ENCODE measurements at places on chromosomes 16 and 17. TPM values are rescaled to one million over a fixed set of nuclear protein-coding genes. Genes with fewer than 3 reads are reported as not detected.

- no peak for DNase-seq
Measured at GRCh38 chr17:48612854-48613691, 2.0 kb downstream of the HOXB8 start.

Gene DNAH2
- 0.29 TPM for total RNA-seq

GRCh38 chr16:2715519-2715918, 4.5 kb downstream of the PRSS27 start:
- DNase-seq, result peak; percentile 49

Gene LRRC3C
- not detected for total RNA-seq

GRCh38 chr17:12603566-12603965, 62.1 kb upstream of the MYOCD start:
- no peak for DNase-seq

DNA sequence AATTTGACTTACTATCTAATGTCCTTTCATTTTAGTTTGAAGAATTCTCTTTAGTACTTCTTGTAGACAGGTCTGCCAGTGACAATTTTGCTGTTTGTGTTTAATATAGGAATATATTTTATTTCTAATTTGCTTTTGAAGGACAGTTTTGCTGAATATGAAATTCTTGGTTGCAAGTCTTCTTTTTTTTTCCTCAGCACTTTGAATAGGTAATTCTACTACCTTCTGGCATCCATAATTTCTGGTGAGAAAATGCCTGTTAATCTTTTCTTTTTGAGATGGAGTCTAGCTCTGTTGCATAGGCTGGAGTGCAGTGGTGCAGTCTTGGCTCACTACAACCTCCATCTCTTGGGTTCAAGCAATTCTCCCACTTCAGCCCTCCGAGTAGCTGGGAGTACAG, 25.2 kb upstream of the CCL22 start:
- DNase-seq, result no peak

DNA sequence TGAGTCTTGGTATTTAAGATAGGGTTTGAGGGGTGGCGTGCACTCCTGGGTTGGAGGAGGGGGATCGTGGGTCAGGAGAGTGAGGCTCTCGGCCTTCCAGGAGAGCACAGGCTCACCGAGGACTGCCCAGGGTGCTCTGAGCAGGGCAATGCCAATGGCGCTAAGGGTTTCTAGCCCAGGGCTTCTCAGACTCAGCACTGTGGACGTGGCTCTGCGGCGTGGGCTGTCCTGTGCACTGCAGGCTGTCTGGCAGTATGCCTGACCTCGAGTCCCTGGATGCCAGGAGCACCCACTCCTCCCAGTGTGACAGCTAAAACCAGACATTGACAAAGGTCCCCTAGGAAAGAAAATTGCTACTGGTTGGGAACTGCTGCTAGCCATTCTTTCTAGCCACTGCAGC, 37.2 kb upstream of the ENDOV start:
- no peak for DNase-seq

Gene NOXO1
- total RNA-seq, result not detected

Gene TMC5
- not detected for total RNA-seq

GRCh38 chr17:44464037-44464436, 39.2 kb downstream of the GPATCH8 start:
- no peak for DNase-seq

Gene TSR3
- 25.9 TPM for total RNA-seq

- DNase-seq, result no peak
Measured at GRCh38 chr16:68296693-68297092, 14.1 kb downstream of the SLC7A6OS start.

- no peak for DNase-seq
Measured at GRCh38 chr17:12549499-12550041, 116.1 kb upstream of the MYOCD start.

Gene CDH15
- total RNA-seq, result not detected

- DNase-seq, result peak; percentile 81
Measured at GRCh38 chr16:11100239-11100750, 155.7 kb downstream of the SOCS1 start.

Gene GRAPL
- total RNA-seq, result 8.5 TPM

Gene SLFN11
- 42.3 TPM for total RNA-seq

GRCh38 chr17:6437466-6437865, 2.5 kb upstream of the AIPL1 start:
- DNase-seq, result no peak

DNA sequence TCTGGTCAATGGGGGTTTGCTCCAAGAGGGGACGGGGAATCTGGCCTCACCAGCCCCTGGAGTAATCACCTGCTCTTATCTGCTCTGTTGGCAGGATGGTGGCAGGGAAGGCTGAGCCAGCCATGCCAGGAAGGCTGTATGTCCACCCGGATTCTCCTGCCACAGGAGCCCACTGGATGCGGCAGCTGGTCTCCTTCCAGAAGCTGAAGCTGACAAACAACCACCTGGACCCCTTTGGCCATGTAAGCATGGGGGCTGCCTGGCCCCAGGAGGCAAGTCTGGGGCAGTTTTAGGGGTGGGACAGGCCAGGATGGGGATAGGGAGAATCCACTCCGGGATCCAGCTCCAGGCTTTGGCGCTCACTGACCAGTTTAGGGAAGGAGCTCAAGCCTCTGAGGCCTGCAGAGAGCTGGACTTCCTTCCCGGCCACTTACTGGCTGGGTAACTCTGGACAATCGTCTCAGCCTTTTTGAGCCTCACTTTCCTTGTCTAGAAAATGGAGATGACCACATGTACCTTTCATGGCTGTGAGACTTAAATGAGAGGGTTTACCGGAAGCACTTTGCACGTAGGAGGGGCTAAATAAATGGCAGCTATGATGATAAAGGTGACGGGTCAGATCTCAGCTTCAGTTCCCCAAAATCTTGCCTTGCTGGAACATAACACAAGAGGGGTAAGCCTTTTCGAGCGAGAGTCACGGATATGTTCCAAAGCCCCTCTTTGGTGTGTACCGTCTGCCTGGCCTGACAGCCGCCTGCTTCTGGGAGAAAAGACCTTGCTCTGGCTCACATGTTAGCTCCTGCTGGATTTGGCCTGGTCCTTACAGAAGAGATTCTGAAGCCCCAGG, 15.4 kb downstream of the TBX4 start:
- DNase-seq, result peak; percentile 14

Gene RNF167
- 100 TPM for total RNA-seq

DNA sequence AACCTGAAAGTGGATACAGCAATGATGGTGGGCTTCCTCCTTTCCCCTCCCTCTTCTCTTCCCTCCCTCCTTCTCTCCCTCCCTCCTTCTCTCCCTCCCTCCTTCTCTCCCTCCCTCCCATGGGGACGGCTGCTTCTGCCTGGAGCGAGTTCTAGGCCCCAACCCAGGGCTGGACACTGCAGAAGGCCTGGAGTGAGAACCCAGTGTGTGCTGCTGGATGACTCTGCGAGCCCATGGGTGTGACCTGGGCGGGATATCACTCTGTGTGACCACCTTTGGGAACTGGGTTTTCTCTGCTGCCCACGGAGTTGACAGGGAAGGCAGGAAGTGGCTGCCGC, 242.6 kb upstream of the GSE1 start:
- DNase-seq, result no peak

DNA sequence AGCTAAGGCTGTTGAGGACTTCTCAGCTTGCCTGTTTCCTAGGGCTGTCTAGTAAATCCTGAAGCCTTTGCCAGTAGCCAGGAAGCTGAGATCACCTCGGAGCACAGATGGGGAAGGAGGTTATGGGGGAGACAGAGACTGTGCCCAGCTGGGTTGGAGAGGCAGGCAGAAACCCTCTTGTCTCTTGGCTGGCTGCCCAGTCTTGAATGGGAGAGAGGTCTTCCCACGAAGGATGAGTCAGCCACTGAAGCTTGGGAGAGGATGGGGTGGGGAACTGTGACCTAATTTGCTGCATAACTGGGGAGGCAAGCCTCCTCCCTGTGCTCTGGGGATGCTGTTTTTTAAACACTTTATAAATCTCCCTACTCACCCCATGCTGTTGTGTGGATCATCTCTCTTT, 69.8 kb downstream of the SHISA9 start:
- no peak for DNase-seq

DNA sequence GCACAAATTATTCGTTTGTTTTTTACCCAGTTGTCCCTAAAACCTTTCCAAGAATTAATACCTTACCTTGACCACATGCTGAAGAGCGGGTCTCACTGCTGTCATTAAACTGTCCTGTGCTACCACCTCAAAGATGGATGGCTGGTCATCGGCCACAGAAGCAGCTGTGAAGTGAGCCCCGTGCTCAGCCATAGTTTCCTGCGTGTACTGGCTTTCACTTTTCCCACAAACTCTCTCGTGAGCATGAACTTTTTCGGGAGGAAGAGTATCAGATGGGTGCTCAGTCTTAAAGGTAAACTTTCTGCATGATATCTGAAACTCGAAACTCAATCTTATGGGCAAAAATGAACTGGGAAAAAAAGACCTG, 558 bp downstream of the PEX12 start:
- DNase-seq, result no peak

Gene KRTAP3-2
- not detected for total RNA-seq

Gene CHD9NB
- 1.2 TPM for total RNA-seq

Gene TM4SF5
- not detected for total RNA-seq

DNA sequence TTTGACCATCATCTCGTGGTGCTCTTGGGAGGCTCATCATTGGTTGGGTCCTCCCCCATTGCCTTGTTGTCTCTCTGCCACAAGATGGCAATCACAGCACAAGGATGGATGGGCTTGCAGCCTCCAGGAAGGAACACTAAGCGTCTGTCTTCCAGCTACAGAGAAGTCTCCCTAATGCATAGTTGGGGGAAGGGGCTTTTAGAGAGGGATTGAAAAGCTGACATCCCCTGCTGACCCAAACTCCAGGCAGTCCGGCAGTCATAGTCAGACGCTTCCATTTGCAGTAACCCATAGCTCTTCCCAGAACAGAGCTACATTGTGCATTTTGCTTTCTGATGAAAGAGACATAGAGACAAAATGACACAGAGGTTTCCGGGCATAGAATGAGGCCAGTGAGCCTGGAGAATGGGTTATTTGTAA, 111.4 kb downstream of the UTP18 start:
- no peak for DNase-seq

Gene ITGAD
- not detected for total RNA-seq

DNA sequence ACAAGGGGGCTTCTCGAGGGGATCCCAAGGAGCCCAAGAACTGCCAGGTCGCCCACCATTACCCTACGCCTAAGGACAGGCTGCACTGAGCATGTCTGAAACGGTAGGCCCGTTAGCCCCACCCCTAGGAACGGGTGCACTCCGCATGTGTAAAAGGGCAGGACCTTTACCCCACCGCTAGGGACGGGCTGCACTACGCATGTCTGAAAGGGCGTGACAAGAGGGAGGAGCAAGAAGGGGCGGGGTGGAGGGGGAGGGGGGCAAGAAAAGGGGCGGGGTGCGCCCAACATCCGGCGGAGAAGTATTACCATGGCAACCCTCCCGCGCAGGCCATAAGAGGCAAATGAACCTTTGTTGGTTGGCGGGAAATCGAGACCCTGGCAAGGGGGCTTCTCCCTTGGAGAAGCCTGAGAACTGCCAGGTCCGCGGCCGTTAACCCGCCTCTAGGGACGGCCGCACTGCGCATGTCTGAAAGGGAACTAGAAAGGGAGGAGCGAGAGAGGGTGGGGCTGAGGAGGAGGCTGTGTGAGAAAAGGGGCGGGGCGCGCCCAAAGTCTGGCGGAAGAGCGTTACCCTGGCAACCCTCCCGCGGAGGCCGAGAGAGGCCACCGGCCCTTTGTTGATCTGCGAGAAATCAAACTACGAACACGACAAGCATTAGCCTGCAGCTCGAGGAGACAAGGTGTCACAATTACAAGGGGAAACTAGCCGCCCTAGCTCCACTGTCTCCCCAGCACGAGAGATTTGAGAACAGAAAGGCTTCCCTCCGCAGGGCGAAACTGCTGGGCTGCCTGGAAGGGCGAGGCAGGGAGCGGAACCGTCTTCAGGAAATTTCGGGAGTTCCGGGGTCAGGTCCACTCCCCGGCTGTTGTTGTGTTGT, 2046.8 kb downstream of the TP53TG3F start:
- no peak for DNase-seq

DNA sequence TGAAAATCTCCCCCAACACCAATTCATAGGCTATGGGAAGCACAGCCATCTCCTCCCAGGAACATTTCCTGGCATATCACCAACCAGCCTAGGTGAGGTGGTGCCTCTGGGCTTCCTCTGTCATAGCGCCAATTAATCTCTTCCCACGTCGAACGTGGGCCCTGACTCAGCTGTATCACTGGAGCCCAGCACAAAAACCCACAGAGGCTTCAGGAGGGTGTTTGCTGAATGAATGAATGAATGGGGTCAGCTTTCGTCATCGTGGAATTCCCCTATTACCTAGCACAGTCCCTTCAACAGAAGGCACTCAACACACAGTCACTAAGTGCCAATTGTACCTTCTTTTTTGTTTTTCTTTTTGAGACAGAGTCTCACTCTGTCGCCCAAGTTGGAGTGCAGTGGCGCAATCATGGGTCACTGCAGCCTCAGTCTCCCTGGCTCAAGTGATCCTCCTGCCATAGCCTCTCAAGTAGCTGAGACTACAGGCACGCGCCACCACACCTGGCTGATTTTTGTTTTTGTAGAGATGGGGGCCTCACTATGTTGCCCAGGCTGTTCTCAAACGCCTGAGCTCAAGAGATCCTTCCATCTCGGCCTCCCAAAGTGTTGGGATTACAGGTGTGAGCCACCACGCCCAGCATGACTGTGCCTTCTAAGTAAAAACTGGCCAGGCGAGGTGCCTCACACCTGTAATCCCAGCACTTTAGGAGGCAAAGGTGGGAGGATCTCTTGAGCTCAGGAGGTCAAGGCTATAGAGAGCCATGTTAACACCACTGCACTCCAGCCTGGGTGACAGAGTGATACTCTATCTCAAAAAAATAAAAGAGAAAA, 4.1 kb downstream of the ZNF688 start:
- no peak for DNase-seq

Gene KRT40
- total RNA-seq, result not detected

DNA sequence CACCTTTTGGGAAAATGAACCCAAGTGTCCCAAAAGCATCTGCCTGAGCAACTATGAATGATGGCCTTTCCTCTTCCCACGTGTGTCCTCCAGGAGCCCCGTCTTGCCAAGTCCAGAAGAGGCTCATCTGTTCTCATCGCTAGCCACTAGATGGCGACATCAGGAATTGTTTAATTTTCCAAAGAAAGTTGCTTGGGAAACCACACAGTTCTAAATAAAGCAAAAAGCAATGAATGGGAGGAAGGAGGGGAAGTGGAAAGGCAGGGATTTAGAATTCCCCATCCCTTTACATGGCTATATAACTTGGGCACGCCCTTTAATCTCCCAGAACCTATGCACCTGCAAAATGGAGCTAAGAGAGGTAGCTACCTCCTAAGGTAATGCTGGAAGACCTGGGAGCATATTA, 9.0 kb upstream of the CDH5 start:
- peak; percentile 31 for DNase-seq

Gene ITGB4
- total RNA-seq, result 51.8 TPM

DNA sequence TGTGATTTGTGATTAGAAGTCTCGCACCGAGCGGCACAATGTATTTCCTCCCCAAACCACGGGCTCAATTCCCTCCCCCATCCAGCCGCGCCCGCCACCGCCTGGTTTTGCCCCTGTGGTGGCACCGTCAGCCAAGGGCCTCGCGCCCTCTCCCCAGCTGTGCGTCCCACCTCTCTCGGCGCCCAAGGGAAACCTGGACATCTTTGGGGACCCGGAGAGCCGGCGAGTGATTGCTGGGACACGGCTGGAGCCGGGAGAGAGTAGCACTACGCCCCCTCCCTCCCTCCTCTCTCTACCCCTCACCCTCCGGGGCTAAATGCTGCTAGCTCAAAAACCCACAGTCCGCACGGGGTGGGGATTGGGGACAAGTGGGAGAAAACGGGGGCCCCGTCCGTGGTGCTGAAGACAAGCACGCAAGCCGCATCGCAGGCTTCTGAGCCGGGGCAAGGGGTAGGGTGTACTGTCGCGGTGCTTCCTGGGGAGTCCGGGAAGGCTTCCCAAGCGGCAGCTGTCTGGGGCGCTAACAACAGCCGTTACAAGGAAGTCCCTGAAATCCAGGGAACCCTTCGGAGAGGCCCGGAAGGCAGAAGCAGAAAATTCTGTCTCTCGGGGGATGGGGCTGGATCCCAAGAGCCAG, 1.4 kb downstream of the CBLN1 start:
- DNase-seq, result no peak
